ENCODE measurements at places on chromosomes 2 and 18. TPM values are rescaled to one million over a fixed set of nuclear protein-coding genes. Genes with fewer than 3 reads are reported as not detected.

DNA sequence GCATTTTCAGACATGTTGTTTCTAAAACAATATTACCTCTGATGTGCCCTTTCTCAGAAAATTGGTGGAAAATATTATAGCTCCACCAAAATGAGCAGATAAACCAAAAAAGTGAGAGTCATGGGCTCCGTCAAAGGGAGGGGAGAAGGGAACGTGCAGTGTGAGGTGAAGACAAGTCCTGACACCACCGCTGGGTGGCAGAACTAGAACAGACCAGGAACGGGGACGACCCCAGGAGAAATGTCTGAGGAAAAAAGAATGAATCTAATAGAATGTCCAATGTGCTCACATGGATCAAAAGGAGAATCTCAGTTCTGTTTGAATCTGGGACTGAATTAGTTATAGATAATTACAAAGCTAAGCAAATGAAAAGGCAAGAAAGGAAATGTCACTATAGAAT is 22.6 kb upstream of the BCL2 start:
- no peak for DNase-seq

DNA sequence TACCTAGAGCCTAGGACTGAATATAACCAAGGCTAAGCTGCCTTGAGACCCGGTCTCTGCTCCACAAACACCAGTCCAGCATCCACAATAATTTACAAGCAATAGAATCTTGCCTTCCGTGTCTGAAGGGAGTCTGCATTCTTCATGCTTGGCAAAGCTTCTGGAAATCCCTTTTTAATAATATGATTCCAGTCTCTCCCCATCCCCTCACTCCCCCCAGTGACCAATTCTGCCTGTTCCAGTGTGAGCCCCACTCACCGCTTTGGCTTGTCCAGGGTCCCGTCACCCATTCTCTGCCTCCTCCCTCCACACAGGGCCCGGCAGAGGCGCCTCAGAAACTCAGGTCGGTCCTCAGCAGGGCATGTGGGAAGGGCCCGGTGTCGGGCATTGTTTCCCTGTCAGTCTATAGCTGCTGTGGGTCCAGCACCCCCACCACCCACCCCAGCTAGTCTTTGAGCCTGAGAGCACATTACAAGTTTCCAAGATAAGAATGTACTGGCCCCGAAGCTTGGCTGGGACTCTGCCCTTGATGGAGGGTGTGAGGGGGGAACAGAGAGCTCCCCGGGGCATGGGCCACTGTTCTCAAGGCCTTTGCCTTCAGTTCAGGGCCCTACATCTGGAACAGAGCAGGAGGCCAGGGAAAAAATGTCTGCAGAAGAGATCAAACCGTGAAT is 129.7 kb upstream of the MYCN start:
- DNase-seq, result no peak

GRCh38 chr2:129205176-129205575 is 774.3 kb upstream of the RAB6C start:
- no peak for DNase-seq

- DNase-seq, result no peak
These were observed 570 bp downstream of the SCRN3 start for GRCh38 chr2:174395969-174396630.

GRCh38 chr2:161173541-161174194 is 13.4 kb downstream of the TANK start:
- DNase-seq, result no peak

GRCh38 chr2:16318474-16319195 is 347.0 kb downstream of the CYRIA start:
- peak; percentile 52 for DNase-seq

The UGP2 gene
- total RNA-seq, result 133 TPM
